SK-MEL-5 (cell line): ENCODE measurements at places on chromosomes 11 and 22.

- DNase-seq = no peak
These were observed 3.5 kb downstream of the KCNJ5 start for GRCh38 chr11:128894685-128895084.

GRCh38 chr11:92834296-92835020 is 135.0 kb upstream of the MTNR1B start:
- no peak for DNase-seq

- DNase-seq = no peak
These were observed 11.3 kb downstream of the HTATIP2 start for GRCh38 chr11:20374741-20375300.

GRCh38 chr11:34926831-34927132 is 10.4 kb downstream of the PDHX start:
- no peak for DNase-seq

DNA sequence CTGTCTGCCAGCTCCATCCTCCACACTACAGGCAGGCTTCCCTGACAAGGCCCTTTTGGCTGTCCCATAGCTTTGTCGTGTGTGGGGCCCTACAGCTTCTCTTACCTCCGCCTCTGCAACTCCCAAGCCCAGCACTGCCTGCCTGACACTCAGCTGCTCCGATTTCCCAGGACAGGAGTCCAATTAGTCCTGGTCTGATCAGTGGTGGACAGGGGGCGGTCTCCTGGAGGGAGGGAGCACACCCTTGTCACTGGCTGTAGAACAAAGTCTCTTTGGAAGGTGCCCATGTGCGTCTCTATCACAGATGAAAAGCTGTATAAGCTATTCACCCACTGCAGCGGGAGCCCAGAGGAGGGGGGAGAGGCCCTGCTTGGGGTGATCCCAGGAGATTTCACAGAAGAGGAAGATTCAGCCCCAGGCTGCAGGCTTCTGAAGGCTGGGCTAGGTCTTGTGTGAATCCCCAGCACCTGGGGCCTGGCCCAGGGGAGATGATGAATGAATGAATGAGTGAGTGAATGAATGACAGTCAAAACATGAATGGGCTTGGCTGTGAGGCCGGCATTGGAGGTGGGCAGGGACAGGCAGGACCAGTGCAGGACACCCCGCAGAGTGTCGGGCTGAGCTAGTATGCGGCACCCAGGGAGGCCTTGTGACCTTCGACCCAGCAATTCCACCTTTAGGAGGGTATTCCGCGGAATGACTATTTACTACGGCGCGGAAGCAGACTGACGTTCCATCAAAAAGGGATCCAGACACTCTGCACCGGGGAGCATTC is 142.4 kb downstream of the CACNA1I start:
- DNase-seq = no peak

DNA sequence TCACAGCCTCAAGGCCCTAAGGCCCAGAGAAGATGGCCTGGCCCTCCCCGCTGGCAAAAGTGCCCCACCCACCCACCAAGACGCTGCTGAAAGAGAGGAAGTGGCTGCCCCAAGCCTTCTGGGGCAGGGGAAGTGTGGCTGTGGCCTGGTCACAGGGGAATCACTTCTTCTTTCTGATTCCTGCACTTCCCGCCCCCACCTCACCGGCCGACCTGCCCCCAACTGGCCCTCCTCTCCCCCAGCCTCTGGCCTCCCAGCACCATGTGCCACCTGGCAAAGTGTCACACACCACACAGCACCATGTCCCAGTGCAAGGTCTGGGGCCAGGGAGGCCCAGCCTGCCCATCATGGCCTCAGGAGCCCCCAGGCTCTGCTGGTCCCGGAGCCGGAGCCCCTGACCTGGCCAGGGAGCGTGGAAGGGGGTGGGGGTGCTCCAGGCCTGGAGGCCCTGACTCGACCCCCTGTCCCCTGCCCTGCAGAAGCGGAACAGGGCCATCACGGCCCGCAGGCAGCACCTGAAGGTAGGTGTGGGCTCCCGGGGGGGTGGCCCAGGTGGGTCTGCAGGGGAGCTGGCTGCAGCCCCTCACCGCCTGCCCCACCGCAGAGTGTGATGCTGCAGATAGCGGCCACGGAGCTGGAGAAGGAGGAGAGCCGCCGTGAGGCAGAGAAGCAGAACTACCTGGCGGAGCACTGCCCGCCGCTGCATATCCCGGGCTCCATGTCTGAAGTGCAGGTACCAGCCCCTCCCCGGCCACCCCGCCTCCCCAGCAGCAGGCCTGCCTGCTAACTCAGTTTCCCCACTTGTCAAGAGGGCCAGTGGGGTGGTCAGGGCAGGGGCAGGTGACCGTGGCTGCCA is 1.4 kb downstream of the TNNI2 start:
- DNase-seq = no peak

GRCh38 chr11:123357990-123358827 is 71.9 kb upstream of the GRAMD1B start:
- peak; percentile 38 for DNase-seq

DNA sequence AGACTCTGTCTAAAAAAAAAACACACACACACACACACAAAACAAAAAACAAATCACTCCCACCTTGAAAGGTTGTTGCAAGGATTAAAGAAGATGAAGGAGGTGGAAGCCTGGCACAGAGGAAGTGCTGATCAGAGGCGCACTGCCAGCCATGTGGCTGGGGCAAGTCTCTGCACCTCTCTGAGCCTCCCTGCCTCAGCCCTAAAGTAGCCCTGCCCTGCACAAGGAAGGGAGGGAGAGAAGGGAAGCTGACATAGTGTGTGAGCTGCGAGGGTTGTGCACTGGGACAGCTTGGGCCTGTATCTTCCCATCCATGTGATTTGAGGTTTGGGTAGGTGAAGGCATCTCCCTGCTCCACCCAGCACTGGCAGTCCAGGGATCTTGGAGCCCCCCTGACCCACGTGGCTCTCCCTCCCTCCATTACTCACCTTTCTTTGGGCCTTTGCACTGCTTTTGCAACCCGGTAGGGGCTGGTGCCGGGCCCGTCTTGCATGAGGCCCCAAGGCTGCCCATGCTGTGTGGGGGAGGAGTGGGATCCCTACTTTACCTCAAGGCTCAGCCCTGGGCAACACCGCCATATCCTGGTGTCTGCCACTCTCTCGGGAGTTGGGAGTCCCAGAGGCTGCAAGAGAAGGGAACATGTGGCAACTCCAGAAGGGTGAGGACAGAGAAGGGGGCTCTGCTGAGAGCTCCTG is 30.5 kb downstream of the IFT27 start:
- DNase-seq = no peak

DNA sequence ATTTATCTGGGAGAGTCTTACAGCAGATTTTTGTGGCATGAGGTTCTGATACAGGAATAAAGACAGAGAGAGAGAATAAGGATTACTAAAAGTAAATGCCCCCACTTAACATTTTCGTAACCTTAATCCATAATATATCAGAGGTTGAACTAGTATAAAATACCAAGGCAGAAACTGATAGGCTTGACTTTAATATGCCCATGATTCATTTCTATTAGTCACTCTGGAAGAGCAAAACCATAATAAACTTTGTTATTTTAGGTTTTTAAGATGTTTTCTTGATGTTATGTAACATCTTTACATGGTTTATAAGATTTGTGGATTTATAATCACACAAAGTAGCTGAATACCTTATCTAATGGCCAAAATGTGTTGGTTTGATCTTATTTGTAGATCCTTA is 19.1 kb downstream of the GUCY1A2 start:
- DNase-seq = no peak

DNA sequence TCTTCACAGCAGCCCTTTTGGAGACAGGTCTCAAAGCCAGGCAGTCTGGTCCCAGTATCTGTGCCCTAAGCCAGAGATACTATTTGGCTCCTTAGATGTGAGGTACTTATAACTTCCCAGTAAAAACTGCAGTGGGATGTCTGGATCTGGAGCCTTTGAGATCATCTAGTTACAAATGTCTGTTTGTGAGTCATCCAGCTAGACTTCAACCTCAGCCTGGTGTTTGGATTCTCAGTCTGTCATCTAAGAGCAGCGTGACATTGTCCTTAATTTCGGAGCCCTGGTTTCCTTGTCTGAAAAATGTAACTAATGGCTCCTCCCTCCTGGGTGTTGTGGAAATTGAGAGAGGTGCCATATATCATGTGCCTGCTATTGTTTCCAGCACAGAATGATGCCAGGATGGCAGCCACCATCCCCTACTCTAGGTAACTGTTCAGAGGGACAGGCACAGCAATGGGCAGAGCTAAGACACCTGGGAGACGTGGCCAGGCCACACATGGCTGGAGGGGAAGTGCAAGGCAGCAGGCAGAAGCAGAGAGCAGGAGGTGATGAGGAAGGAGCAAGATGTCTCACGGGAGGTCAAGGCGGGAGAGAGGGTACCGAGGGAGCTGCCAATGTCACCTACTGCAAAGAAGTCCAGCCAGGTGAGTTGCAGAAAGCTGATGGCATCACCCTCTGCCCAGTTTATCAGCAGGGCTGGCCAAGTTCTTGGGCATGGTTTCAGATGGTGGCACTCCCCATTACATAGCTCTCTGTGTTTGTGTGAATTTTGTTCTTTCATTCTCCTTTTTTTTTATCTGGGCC is 20.6 kb upstream of the ST3GAL4 start:
- DNase-seq = no peak

DNA sequence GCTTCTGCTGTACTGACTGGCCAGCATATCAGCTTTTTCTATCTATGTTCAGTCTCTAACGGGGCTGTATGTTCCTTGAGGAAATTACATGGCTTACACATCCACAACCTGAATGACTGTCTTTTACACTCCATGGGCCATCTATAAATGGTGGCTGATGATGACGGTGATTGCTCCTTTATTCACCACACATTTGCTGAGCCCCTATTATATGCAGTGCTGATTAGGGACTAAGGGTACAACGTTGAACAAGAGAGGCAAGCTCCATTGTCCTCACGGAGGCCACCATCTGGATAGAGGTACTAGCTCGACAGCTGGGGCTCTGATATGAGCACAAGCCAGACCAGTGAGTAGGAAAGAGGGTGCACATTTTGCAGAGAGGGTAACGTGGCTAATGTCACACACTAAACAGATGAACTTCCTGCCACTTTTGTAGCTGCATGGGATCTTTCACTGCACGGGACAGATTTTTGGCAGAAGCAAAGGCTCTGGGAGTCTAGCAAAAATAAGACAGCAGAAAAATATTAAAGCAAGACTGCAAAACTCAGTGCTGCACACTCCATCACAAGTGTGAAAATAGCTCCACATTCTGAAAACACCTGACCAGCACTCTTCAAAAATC is 30.6 kb downstream of the DRD2 start:
- DNase-seq = no peak

DNA sequence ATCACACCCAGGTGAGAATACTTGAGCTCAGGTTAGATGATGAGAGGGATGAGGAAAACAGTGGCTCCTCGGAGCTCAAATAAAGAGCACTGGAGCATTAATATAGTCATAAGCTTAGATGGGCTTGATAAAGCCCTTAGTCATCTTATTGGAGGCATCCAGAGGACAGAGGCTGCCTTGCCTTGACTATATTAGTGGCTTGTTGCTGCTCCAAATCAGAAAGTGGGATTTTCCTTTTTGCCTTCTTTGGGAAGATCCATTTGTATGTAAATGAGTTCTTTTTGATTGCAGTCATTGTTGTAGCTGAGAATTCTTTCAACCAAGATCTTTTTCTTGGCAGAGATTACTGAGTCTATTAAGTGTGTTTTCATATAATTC is 18.9 kb downstream of the ADM start:
- DNase-seq = no peak

GRCh38 chr22:41863472-41863871 is 30.6 kb downstream of the SREBF2 start:
- DNase-seq = no peak

GRCh38 chr11:44005063-44005701 is 42.6 kb upstream of the ACCSL start:
- no peak for DNase-seq

GRCh38 chr22:39446239-39446721 is 10.5 kb upstream of the MGAT3 start:
- DNase-seq = no peak

DNA sequence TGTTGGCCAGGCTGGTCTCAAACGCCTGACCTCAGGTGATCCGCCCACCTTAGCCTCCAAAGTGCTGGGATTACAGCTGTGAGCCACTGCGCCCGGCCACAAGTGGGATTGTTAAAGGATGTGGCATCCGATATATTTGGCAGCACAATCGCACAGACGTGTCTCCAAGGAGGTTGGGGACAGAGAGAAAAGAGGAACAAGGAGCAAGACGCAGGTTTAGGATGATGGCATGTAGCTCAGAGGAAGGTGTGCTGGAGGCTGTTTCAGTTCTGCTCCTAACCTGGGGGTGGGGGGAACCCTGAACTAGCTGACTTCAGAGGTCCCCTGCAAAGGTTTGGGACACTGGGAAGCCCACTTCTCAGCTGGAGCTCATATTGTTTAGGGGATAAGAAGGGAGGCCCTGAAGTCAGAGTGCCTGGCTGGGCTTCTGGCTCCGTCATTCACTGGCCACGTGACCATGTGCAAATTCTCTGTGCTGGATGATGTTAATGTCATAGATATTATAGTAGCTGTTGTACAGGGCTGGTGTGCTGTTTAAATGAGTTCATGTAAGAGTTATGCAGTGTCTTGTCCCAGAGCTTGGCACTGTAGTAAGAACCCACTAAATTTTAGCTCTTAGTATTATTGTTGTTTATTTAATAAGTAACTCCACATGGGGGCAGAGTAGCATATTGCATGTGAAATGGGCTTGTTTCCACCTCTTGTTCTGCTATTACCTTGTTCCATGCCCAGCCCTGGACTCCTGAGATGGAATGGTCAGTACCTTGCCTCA is 129.7 kb downstream of the ST3GAL4 start:
- DNase-seq = peak; percentile 14

DNA sequence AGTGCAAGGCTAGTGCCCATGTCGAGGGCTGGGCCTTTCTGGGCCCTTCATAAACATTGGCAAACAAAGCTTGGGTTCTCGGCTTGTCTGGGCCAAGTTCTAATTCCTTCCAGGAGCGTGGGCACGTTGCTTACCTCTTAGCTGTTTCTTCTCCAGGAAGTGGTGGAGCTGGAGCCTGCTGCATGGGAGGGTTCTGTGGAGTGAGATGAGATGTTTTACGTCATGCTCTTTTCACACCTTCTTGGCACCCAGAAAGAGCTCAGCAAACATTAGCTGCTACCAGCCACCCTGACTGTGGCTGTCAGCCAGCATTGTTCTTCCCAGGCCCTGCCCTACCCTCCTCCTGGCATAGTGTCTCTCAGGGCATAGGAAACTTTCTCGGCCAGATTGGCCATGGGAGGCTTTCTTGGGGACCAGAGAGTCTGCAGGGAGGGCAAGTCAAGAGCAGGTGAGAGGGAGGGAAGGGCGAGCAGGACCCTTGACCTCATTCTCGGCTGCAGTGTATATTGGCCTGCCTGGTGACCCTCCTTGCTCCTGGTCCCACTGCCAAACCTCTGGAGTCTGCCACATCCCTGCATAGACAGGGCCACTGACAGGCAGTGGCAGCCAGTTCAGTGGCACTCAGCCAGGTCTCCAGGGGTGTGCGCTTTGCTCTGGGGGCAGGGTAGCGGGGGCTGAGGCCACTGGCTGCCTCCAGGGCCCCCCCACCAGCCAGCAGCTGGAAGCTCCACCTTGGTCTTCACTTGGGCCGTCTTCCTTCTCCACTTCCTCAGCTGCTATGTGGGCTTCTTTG is 98.8 kb downstream of the BCR start:
- no peak for DNase-seq

GRCh38 chr22:31872209-31872608 is 72.1 kb upstream of the YWHAH start:
- peak; percentile 67 for DNase-seq

GRCh38 chr11:92340839-92341238 is 116.2 kb downstream of the FAT3 start:
- peak; percentile 47 for DNase-seq
